ENCODE measurements at places on chromosomes 6 and 20.

GRCh38 chr6:25960734-25961133, 1.9 kb upstream of the TRIM38 start:
- no peak for DNase-seq

GRCh38 chr6:69422020-69422419, 374.8 kb downstream of the LMBRD1 start:
- no peak for DNase-seq

GRCh38 chr20:60928341-60928740, 323.7 kb upstream of the CDH4 start:
- no peak for DNase-seq

- no peak for DNase-seq
Observed at GRCh38 chr6:160146454-160147145, 25.0 kb downstream of the SLC22A1 start.

DNA sequence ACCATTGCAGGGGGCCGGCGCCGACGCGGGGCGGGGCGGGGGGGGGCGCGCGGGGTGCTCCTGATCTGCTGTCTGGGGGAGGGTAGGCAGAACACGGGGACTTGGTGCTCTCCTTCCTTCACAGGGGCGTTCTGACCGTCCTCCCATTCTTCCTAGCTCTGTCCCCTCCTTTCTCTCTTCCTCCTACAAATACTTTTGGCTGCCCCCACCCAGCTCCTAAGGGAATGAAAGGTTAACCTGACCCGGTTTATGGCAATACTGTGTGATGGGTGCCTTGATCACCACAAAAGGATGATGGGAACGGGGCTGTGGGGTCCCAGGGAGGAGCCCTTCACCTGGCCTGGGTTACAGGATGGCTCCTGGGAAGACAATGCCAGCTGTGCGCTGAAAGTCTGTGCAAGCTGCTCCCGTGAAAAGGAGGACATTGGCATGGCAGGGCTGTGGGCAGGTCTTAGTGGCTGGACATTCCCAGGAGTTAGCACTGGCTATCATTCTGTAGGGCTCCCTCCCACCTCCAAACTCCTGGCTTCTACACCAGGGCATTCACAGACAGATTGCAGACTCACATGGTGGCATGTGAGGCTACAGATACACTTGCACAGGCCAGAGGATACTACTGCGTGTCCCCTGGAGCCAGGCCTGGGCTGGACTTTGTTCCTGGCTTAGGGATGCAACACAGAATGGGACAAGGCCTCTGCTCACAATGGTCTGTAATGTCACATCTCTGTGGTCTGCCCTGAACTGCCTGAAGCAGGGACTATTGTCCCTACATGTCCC, 1.9 kb upstream of the TPD52L2 start:
- DNase-seq: no peak

- no peak for DNase-seq
Observed at GRCh38 chr6:27407153-27407814, 18.7 kb downstream of the ZNF391 start.

DNA sequence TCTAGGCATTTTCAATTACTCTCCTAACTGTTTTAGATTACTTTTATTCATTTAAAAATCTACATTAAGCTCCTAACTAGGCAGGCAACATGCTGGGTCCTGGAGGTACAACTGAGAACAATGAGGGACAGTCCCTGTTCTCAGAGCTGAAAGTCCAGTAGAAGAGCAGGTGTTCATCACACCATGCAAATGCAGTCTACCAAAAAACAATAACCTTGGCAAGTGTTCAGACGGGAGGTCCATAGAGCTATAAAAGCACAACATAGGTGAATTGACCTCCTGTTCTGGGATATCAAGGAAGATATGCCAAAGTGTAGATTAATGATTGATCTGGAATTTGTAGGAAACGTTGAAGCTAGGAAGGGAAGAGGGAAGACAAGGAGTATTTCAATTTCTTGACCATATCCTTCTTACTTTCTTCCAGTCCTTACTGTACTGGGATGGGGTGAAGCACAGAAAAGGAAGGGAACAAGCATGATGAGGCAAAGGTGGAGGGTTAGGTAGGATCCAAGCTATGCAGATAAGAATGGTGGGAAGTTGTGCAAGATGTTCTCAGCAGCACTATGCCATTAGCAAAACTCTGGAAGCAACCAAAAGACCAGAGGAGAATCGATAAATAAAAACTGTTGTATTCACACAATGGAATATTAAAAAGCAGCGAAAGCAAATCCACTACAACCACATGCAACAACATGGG, 485.7 kb upstream of the JARID2 start:
- DNase-seq: no peak

DNA sequence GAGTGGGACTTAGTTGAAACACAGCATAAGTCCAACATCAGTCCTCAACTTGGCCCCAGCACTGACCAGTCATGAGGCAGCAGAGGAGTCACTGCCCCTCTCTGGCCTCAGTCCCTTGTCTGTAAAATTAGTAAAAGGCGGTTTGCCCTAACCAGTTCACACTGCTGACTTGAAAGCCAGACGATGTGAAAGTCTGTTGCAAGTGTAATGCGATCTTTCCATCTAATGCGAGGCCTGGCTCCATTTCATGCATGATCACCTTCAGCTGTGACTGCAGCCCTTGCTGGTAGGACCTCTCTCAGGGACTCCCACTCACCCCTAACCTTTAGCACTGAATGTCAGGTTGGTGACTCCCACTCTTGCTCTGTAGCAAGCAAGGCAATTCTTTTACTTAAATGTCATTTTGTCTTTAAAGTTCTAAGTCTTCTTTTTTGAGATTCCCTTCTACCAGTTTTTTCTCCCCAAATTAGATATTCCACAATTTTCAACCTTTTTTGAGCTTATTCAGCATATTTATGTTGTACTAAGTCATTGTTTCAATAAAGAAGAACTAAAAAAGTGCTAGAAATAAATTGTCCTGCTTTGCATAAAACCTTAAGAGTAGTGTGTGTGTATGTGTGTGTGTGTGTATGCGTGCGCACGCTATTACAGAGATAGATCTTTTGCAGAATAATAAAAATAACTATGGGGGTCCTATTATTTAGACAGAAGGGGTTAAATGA, 245.5 kb downstream of the PACRG start:
- no peak for DNase-seq

GRCh38 chr6:169638915-169639314, 62.9 kb downstream of the WDR27 start:
- DNase-seq: no peak

DNA sequence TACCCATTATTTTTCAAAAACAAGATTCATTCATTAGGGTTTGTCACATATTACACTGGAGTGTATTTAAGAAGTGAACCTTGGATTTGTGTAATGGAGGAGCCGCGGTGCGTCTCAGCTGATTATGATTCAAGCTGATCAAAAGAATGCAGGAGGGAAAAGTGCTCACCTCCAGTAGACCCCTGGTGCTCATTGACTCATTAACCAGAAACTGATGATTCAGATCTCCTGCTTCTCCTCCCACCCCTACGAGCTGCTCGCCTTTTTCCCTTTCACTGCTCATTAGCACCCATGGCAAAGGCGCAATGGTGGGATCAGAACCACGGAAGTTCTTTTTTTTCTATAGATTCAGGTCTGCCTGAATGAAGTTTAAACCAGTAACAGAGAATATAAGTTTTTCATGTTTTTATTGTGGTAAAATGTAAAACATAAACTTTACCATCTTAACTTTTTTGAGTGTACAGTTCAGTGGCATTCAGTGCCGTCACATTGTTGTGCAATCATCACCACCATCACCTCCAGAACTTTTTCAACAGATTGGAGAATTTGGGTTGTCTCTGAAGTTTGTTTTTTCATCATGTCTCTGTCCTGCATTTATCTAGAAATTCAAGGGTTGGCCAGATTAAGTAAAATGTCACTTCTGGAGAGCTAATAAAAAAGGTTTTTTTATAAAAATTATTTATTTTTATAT, 101.6 kb downstream of the LINC00237 start:
- DNase-seq: no peak

DNA sequence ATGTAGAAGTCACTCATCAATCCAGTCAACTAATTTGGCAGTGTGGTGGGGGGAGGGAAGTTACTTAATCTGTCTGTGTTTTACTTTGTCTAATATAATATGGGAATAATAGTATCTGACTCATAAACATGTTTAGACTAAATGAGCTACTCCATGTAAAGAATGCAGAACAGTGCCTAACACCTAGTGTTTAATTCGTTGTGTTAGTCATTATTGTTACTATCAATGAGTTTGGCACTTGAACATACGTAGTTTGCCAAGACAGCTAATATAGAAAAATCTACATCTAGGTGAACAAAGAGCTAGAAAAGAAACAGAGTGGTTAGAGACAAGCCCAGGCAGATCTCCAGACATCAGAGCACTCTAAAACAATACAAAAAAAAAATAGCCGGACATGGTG, 49.1 kb downstream of the IRAK1BP1 start:
- DNase-seq: no peak

- DNase-seq: no peak
Observed at GRCh38 chr6:158781692-158782373, 37.3 kb downstream of the EZR start.

DNA sequence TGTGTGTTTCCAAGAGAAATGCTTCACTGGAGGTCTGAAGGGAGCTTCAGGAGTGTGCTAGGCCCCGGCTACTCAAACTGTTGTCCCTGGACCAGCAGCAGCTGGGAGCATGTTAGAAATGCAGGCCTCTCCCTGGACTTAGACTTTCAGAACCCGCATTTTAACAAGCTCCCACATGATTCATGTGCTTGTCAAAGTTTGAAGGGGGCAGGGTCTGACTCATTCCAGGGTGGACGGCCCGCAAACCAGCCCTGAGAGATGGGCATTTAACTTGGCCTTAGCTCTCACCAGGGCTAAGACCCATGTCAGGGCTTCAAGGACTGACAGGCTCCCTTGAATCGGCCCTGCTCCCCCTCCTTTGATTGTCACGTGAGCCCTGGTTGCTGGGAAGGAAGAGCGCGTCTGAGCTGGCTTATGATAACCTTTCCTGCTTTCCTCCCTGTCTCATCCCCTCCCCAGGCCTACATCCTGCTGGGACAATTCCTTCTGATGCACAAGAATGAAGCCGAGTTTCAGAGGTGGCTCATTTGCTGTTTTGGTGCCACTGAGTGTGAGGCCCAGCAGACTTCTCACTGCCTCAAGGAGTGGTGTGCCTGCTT, 35.5 kb downstream of the BANF2 start:
- DNase-seq: no peak

- DNase-seq: no peak
Observed at GRCh38 chr6:133891149-133891926, 2.4 kb downstream of the TCF21 start.

DNA sequence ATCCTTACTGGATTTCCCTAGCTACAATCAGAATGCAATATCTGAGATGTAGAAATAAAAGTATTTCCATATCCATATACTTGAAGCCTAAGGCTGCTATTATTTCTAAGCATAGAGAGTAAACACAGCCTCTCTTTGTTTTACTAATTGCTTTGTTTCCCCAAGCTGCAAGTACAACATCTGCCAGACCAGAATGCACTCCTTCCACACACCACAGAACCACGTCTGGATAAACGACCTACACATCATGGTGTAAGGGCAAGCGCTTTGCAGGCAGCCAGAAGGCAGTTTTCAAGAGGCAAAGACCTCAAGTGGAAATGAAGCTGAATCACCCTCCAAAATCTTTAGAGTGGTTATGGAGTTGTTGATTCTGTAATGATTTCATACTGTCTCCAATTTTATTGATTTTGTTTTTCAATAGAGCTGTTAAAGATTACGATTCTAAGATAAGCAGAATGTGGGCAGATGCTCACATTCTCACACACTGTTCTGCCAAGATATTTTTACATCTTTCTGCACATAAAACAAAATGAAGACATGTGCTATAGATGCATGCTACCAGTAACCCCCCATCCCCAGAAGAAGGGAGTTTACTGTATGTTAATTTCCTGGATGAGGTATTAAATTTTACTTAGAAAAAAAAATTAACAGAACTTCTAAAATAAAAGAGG, 88.8 kb downstream of the THEMIS start:
- no peak for DNase-seq

DNA sequence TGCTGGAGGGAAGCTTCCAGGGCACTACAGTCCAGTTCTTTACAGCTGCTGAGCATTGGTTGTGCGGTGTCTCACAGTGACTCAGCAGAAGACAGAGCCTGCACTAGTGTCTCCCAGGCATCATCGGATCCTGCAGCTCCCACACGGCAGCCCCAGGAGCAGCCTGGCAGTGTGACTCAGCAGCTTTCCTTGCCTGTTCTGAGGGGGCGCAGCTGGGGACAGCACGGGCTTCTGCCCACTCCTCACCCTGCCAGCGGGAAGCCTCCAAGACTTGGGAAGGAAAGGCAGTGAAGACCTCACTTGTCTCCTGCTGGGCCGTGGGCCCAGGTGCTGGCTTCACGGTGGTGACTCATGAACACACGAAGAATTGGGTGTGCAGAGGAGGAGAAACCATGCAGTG, 165.4 kb downstream of the SYNDIG1 start:
- DNase-seq: no peak

DNA sequence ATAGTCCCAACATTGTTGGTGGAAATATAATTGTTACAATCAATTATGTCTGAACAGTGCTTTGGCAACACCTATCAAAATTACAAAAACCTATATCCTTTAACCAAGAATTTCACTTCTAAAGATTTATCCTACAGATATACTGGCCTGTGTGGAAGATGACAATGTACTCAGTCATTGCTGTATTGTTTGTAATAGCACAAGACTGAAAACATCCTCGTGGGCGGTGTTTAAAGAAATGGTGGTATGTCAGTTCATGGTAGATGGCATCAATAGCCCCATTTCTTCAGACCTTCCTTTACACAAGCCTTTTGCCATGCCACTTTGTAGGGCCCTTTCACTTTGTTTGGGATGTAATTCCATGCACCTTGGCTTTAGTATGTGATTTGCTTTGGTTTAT, 9.8 kb upstream of the TPBG start:
- no peak for DNase-seq

- DNase-seq: no peak
Observed at GRCh38 chr6:10730254-10730653, 7.4 kb downstream of the TMEM14C start.

- DNase-seq: no peak
Observed at GRCh38 chr6:159473475-159474263, 219.4 kb downstream of the SOD2 start.

DNA sequence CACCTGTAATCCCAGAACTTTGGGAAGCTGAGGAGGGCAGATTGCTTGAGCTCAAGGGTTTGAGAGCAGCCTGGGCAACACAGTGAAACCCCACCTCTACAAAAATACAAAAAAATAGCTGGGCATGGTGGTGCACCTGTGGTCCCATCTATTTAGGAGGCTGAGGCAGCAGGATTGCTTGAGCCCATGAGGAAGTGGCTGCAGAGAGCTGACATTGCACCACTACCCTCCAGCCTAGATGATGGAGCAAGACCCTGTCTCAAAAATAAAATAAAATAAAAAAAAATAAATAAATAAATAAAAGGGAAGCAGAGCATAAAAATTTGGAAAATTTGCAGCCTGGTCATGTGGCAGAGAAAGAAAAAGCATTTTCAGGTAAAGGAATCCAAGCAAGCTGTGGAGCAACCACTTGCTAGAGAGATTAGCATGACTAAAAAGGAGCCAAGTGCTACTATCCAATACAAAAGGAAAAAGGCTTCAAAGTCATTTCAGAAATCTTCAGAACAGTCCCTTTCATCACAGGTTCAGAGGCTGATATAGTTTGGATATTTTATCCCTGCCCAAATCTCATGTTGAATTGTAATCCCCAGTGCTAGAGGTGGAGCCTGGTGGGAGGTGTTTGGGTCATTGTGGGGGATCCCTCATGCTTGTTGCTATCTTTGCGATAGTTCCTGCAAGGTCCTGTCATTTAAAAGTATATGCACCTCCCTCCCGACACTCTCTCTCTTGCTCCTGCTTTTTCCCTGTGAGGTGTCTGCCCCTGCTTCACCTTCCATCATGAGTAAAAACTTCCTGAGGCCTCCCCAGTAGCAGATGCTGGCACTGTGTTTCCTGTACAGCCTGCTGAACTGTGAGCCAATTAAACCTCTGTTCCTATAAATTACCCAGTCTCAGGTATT, 11.2 kb upstream of the TTK start:
- DNase-seq: no peak

GRCh38 chr6:158799051-158799792, 19.9 kb downstream of the EZR start:
- DNase-seq: no peak

All from left forelimb (tissue), 1 donor.